ENCODE measurements at places on chromosomes 7 and 10.

- no peak for DNase-seq
Measured at GRCh38 chr10:98149858-98150257, 15.4 kb downstream of the R3HCC1L start.

- no peak for DNase-seq
Measured at GRCh38 chr7:14420768-14421167, 431.3 kb upstream of the ETV1 start.

DNA sequence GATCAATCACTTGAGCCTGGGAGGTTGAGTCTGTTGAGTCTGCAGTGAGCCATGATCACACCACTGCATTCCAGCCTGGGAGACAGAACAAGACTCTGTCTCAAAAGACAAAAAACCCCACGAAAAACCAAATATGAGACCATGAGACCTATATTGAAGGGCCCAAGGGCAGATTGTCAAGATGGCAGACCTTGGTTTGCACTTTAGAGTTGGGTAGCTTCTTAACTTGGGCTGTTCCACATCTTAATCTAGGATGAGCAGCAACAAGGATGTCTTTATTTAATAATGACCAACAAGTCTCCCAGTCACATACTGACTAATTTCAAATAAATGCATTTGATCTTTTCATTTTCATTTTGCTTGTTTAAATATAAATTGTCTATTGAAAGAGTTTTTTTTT, 43.8 kb downstream of the KAT6B start:
- DNase-seq, result no peak

DNA sequence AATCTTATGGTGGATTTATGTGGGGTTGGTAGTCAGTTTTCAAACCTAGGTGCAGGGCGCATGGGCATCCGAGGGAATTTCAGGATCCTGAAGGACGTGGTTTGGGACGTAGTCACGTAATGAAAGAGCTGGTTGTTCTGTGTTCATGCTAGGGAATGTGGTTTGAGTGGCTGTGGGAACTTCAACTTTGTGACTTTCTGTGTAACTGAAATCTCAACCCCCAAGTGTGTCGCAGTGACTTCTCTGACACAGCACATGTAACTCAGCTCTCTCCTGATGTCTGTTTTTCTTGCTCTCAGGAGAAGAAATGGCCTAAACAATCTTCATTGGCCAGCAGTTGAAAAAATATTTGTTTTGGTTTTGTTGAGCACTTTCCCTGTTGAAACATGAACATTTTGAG, 199.0 kb downstream of the PTEN start:
- DNase-seq, result no peak

DNA sequence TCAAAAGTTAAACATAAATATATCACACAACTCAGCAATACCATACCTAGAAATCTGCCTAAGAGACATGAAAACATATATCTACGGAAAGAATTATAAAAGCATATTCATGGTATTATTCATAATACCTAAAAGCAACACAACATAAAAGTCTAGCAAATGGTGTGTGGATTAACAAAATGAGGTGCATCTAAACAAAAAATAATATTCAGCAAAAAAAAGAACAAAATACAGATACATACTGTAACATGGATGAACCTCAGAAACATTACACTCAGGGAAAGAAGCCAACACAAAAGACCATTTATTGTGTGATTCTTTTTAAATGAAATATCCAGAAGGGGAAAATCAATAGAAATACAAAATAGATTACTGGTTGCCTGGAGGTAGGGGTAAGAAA, 155.0 kb downstream of the IMMP2L start:
- DNase-seq, result no peak

DNA sequence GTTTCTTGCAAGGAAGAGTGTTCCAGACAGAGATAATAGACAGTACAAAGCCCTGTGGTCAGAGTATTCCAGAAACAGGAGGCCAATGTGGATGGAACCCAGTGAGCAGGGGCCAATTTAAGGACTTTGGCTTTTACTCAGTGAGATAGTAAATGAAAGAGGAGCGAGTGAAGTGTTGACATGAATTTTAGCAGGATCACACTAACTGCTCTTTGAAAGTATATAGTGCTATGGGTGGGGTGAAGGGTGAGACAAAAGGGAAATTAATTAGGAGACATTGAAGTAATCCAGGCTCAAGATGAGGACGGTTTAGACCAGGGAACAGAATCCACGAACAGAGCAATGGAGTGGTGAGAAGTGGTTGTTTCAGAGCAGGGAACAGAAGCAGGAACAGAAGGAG, 62.2 kb upstream of the TES start:
- DNase-seq, result no peak

GRCh38 chr10:66394342-66395063, 531.3 kb upstream of the LRRTM3 start:
- no peak for DNase-seq

- no peak for DNase-seq
Measured at GRCh38 chr7:125098377-125098970, 168.8 kb upstream of the POT1 start.

- DNase-seq, result no peak
Measured at GRCh38 chr7:7554649-7555575, 11.8 kb upstream of the MIOS start.

DNA sequence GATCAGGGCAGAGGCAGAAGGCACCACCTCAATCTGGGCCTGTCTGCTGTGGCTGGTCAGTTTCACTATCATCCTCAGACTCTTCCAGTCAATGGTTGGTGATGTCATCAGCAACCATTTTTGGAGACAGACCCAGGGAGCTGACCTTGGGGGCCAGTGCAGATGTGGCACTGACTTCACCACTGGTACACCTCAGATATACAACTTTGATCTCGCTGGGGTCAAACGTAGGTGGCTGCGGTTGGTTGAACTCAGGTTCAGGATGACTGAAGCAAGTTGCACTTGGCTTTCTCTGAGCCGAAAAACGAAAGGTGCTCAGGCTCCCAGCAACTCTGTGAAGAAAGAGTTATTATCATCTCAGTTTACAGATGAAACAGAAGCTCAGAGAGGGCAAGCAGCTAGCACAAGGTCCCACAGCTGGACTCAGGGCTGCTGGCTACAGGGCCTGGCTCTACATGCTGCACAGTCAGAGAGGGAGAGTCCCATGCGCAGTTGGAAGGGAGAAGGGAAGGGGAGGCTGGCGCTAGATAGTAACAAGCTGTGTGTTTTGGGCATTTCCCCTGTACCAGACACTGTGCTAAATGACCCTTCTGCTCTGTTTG, 27.2 kb downstream of the ANKRD16 start:
- DNase-seq, result no peak

GRCh38 chr7:124480036-124480820, 285.4 kb downstream of the GPR37 start:
- no peak for DNase-seq

GRCh38 chr10:6142644-6143043, 53.8 kb downstream of the RBM17 start:
- no peak for DNase-seq

DNA sequence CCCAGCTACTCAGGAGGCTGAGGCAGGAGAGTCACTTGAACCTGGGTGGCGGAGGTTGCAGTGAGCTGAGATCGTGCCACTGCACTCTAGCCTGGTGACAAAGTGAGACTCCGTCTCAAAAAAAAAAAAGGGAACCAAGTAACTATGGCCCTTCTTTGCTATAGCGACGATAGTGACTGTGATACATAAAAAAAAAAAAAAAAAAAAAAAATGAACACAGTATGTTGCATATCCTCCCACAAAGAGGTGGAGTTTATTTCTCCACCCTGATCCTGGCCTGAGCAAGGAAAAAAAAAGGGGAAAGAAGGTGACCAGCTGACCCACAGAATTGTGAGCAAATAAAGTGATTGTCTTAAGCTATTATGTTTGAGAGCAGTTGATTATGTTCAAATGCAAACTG, 42.3 kb upstream of the STEAP1B start:
- no peak for DNase-seq

DNA sequence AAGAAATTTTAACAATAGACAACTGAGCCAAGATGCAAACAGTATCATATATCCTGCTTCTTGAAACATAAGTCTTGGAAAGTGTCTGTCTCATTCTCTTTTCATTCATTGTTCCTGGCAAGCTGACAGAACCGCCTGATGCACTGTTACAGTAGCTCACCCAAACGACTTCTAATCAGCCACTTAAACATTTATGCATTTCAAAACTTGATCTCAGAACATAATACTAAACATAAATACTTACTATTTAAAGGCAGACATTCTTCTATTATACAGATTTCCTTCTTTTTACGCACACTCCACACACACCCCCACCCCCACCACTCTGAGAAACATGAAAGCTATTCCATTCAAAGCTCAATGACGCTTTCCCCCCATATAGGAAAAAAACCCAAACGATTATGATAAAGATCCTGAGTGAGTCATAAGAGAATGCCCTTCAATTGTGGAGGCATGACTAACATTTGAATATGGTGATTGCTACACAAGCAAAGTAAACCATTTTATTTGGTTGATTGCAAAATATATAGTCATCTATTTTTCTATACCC, 30.5 kb downstream of the SHTN1 start:
- DNase-seq, result no peak

DNA sequence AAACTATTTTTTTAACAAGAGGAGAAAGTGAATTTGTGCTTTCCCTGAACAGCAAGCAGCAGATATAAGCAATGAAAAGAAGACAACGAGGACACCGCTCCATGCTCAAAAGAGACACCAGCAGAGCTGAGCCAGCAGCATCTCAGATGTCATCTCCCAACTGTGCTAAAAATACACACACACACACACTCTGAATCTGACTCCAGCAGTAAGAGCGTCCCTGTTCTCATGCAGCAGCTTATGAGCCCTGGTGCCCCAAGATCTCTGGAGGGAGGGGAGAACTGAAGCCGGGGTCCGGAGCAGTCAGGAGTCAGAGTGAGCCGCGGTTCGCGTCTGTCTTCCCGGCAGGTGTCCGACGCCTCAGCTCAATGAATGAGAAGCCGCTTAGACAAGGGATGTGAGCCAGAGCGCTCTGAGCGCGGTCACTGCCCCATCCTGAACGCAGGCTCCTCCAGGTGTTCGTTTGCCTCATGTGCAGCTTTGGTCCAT, 49.2 kb downstream of the SVIL start:
- no peak for DNase-seq

DNA sequence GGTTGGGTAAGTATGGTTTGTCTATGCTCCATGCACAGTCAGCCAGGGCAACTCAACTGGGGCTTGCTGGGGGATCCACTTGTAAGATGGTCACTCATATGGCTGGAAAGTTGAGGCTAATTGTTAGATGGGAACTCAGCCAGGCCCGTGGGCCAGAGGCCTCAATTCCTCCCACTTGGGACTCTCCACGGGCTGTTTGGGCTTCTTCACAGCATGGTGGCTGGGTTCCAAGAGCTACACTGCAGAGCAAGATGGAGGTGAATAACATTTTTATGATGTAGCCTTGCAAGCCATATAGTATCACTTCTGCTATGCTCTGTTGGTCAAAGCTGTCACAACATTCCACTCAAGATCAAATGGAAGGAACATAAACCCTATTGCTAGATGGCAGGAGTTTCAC, 39.2 kb downstream of the ELMO1 start:
- DNase-seq, result no peak

DNA sequence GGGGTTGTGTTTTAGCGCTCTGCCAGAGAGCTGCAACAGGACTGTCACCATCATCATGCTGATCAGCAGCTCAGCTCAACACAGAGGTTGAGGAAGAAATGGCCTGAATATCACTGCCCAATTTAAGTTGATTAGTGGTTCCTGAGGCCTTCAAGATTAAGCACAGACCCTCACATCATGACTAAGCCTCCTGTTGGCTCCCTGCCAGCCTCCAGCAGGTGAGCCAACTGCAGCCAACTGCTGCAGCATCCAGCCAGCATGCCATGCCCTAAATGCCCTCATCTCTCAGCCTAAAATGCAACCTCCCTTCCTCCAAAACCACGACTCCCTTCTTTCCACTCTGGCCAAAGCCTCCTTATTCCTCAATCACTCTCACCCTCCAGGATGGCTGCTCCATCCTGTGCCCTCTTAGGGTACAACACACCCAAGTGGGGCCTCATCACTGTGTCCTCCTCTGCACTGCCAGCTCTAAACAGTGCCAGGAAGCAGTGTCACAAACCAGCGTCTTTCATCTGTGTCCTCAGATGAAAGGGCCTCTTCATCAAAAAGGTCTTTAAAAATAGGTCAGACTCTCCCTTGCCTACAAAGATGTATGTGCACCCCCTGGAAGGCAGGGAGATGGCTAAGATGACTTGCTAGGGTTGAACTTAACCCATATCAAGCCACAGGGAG, 259.3 kb downstream of the ZEB1 start:
- DNase-seq, result no peak

DNA sequence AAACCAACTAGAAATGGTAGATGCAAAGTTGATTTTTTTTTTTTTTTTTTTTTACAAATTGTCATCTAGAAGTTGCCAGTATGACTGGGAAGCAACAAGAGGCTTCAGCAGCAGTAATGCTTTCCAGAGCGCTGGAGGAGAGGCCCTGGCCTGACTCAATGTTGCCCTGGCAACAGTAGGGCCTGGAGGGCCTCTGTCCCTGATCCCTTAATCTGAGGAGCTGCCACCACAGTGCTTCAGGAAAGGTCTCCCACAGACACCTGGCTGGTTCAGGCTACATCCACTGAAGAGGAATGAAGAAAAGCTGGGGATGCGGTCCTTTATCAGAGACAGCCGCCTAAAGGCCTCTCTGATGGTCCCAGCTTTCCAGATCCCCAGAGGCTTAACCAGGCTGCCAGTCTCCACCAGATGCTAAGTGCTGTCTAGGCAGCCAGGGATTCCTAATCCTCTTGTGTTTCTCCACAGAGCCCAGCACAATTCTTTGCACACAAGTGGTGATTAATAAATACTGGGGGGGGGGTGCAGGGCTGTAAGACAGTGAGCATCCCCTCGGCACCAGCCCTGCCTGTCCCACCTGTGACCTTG, 33.7 kb downstream of the ZNF777 start:
- no peak for DNase-seq

- DNase-seq, result no peak
Measured at GRCh38 chr10:26723016-26723415, 25.5 kb downstream of the PDSS1 start.

- DNase-seq, result peak; percentile 36
Measured at GRCh38 chr10:88194041-88194887, 330.8 kb downstream of the PTEN start.

DNA sequence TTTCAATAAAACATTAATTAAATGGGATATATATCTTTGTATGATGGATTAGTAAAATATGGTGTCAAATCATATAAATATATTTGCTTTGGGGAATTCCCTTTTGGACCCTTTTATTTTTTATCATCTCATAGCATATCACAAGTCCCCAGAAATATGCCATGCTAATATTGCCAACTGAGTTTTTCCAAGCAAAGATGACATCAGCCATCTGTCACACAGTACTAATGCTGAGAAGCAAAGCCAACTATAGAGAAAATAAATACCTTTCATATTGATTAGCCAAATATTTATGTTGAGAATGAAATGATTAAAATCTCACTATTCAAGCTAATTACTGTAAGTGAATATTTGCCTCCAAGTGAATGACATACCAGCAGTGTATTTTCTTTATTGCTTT, 575.3 kb downstream of the ETV1 start:
- no peak for DNase-seq
